ENCODE measurements at places on chromosomes 1 and 21.
A peak's percentile ranks its signal among the peaks of the same experiment; 100 is the strongest.

GRCh38 chr1:230930986-230931385 is 47.7 kb downstream of the TTC13 start:
- DNase-seq, result no peak

DNA sequence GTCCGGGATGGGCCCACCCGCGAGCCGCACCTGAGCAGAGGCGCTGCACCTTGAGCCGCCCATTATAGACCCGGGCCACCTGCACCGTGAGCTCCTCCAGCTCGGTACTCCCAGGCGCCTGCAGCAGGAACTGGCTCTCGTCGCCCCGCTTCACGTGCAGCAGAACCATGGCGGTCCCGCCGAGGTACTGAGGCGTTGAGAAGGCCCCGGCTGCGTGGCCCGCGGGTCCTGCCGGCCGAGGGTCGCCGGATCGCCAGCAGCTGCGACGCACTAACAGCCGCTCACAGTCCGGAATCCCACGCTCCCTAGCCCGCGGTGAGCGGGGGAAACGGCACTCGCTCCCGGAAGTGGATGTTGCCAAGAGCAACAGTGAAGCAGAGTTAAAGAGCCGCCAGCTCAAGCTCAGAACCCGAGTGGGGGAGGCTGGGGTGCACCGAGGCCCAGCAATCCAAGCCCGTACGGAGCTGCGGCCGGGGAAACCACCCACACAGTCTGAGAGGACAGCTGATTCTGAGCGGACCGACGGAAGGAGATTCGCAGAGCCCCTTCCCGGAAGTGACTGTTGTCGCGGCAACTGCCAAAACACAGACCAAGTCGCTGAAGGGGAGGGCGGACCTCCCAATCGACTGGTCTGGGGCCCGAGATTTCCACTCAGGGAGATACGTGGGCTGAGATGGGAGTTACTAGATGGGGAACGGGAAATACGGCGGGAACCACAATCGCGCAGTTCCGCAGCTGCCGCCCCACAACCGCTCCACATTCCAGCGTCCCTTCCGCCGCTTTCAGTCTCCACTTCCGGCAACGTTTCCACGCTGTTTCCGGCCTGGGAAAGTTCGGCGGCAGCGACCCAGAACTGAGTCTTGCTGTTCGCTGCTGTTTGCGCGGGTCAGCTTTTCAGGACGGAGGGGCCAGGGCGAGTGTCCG is at the start of gene CFAP298:
CFAP298 (minus strand) TSS at position 303 of the 924 bp plus-strand sequence; CDS start at position 169, 134 bp downstream.
- DNase-seq, result peak; percentile 95

DNA sequence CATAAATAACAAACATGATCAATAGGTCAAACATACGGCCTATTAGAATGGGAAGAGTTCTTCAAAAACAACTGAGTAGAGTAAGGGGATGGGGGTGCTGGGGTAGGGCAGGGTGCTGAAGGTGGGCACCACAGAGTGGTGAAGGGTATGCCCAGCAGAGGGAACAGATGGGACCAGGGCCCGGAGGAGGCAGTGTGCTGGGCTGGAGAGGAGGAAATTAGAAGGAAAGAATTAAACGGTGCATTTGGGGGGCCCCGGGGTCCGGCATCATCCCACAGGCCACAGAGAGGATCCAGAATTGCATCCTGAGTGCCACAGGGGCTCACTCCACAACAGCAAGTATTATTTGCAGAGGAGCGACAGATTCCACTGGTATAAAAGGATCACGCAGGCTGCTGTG is 94.5 kb downstream of the GLIS1 start:
- no peak for DNase-seq

DNA sequence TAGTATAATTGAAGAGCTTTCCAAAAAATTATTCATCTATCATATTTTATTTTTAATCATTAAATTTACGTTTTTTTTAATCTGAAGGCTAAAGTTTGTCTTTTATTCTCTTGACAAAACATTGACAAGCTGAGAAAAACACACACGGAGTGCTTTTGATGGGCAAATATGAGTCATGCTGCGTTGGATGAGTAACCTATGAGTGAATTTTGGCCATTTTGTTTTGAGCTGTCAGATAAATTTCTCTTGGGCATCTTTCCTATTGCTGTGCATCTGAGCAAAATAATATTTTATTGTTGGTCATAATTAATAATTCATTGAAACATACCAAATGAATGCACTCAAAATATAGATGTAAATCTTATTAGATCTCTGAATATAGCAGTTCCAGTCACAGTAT is 1144.1 kb upstream of the ADGRL2 start:
- peak; percentile 7 for DNase-seq

DNA sequence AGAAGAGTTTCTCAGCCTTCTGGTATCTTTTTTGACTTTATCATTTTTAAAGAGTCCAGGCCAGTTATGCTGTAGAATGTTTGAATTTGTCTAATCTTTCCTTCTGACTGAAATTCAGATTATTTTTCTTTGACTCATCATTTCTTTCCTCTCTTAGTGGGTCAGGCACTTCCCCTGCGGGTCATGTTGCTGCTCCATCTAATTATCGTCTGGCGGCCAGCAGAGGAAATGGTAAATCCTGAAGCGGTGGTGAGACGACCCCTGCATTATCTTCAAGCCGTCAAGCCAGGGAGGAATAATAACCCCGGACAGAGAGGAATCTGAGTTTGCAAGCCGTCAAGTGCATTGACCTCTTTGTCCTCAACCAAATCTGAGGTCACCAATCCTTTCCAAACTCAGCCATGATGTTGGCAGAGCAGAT is 102.1 kb downstream of the ADSS2 start:
- DNase-seq, result peak; percentile 31

DNA sequence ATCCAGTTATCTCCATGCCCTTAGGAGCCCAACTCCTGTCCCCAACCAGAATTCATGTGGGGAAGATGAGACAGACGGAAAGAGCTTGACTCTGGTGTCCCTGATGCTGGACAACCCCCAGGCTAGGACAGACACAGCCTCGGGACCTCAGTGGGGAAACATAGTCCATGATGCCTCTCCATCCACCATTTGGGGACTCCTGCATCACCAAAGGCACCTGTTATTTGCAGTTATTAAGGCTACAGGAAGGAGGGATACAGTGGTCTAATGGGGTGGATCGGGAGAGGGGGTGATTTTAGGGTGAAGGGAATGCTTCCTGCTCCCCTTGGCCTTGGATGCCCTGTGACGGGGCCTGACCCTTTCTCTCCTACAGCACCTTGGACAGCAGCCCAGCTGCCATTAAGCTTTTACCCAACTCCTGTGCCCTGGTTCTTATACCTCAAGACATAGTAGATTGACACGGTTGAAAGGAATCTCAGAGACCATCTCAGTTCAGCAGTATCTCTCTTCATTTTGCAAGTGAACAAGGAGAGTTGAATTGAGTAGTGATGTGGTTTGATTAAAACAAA is 111.6 kb downstream of the MATN1 start:
- DNase-seq, result no peak

Data from IMR-90 (cell line).